Osteoblast (primary cell): ENCODE measurements at places on chromosomes 6 and 20. TPM values are rescaled to one million over a fixed set of nuclear protein-coding genes. Genes with fewer than 3 reads are reported as not detected.
A peak's percentile ranks its signal among the peaks of the same experiment; 100 is the strongest.

DNA sequence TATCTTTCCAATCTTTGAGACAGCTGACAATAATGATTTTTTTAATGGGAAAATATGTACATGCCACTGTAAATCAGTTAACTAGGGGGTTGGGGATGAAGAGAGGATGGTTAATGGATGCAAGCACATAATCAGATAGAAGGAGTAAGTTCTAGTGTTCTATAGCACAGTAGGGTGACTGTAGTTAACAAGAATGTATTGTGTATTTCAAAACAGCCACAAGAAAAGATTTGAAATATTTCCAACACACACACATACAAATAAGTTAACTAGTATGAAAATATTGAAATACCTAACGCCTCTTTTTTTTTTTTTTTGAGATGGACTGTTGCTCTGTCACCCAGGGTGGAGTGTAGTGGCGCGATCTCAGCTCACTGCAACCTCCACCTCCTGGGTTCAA lies 153.4 kb upstream of the SALL4 start:
- no peak for DNase-seq
- no peaks in the 10 kb centered on the region for H3K27me3 ChIP-seq
- H3K4me1 ChIP-seq = peaks cover 23% of the 10 kb centered on the region

GRCh38 chr6:90219209-90219985 lies 77.2 kb downstream of the BACH2 start:
- peak overlapping the region; percentile 63 for H3K4me3 ChIP-seq
- no peaks in the 10 kb centered on the region for H3K36me3 ChIP-seq
- no peaks in the 10 kb centered on the region for H3K27me3 ChIP-seq

DNA sequence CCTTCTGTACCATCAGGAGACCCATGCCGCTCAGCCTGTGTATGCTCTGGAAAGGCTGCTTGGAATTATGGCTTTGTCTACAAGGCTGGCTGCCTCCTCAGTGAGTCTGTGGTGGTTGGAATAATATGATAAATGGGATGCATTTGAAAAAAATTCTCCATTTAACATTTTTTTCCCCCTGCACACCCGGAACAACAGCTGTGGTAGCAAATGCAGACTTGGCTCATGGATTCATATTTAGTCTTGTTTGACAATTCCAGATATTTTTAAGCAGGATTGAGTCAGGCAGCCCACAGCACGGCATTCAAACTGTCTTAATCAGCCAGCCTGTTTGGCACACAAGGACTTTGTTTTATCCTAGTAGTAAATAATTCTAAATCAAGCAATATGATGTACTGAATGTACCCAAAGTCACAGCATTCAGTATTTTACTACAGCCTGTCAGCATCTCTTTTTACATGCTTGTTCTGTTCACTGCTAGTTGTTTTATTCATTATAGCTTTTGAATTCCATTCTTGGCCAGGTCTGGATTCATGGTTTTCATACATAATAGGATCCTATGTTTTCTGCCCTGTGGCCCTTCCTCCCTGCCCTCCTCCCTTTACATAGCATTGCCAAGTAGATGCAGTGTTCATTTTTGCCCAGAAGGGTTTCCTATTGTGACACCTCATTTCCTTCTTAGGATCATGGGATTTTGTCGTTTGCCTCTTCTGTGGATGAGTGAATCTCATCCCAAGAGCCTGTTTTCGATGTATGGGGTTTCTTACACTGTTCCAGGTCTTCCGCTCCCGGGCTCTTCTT lies 68.1 kb downstream of the LRRC1 start:
- DNase-seq = no peak
- no peaks in the 10 kb centered on the region for H3K27me3 ChIP-seq
- H3K4me3 ChIP-seq = no peak overlapping the region

SPATS1 gene
- not detected in 2 replicates for total RNA-seq

DNA sequence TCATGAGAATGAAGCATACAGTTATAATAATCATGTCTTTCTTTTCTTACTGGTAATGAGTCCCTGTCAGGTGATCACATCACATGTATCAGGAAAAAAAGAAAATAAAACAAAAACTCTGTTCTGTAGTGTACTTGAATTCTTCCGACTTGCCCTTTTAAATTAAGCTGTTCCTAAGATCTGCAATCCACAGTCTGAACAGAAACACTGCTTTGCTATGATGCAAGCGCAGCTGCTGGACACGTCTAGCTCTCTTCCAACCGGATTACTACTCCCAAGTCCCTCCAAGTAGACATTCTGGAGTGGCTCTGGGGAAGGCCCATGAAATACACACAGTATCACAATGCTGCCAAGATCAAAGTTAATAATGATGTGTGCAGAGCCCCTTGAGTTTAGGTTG lies 83.7 kb downstream of the FYN start:
- H3K4me1 ChIP-seq = peaks cover 26% of the 10 kb centered on the region
- DNase-seq = no peak
- H3K27ac ChIP-seq = no peak overlapping the region
- no peaks in the 10 kb centered on the region for H3K27me3 ChIP-seq
- no peaks in the 10 kb centered on the region for H3K36me3 ChIP-seq
- H3K4me3 ChIP-seq = no peak overlapping the region

DNA sequence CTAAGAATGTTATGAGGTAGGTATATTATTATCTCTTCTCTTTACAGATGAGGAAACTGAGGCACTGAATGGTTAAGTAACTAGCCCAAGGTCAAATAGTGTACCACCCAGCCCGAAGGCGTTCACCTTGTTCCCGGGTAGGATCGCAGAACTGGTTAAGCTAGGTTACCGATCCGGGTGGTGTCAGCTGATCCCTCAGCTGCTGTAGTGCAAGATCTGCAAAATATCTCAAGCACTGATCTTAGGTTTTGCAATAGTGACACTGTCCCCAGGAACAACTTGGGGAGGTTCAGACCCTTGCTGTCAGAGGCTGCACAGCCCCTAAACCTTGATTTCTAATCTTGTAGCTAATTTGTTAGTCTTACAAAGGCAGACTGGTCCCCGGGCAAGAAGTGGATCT lies 28.1 kb downstream of the SLC52A3 start:
- H3K4me3 ChIP-seq = no peak overlapping the region
- peaks cover 7% of the 10 kb centered on the region for H3K27me3 ChIP-seq
- H3K36me3 ChIP-seq = no peaks in the 10 kb centered on the region
- DNase-seq = no peak
- no peak overlapping the region for H3K27ac ChIP-seq

DNA sequence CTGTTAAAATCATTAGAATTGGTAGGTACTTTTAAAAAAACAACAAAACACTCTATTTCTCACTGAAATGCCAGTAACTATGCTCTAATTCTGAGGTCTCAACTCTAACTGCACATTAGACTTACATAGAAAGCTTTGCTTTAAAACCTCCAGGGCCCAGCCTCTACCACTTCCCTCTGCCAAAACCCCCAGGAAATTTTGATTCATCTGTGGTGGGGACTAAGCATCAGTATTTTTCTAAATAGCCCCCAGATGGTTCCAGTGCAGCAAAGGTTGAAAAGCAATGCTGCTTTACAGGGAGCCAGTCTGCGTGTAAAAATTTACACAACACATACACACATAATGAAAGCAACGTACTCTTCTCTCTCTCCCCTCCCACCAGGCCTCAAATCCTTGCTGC lies 3.8 kb downstream of the TBC1D32 start:
- H3K27me3 ChIP-seq = no peaks in the 10 kb centered on the region
- H3K27ac ChIP-seq = no peak overlapping the region
- H3K36me3 ChIP-seq = no peaks in the 10 kb centered on the region
- DNase-seq = no peak
- H3K4me1 ChIP-seq = peaks cover 9% of the 10 kb centered on the region

GRCh38 chr6:70396163-70396562 lies 17.1 kb upstream of the FAM135A start:
- H3K4me1 ChIP-seq = peaks cover 10% of the 10 kb centered on the region
- DNase-seq = no peak
- peaks cover 2% of the 10 kb centered on the region for H3K27me3 ChIP-seq
- no peak overlapping the region for H3K27ac ChIP-seq
- no peak overlapping the region for H3K4me3 ChIP-seq

- no peak overlapping the region for H3K27ac ChIP-seq
- DNase-seq = no peak
- no peak overlapping the region for H3K4me3 ChIP-seq
- peaks cover 34% of the 10 kb centered on the region for H3K4me1 ChIP-seq
- H3K36me3 ChIP-seq = peaks cover 44% of the 10 kb centered on the region
Measured at GRCh38 chr20:31681128-31681727, 41.4 kb downstream of the BCL2L1 start.

SIRPB1 gene
- total RNA-seq = 0.72 and 1.2 TPM in 2 replicates

DNA sequence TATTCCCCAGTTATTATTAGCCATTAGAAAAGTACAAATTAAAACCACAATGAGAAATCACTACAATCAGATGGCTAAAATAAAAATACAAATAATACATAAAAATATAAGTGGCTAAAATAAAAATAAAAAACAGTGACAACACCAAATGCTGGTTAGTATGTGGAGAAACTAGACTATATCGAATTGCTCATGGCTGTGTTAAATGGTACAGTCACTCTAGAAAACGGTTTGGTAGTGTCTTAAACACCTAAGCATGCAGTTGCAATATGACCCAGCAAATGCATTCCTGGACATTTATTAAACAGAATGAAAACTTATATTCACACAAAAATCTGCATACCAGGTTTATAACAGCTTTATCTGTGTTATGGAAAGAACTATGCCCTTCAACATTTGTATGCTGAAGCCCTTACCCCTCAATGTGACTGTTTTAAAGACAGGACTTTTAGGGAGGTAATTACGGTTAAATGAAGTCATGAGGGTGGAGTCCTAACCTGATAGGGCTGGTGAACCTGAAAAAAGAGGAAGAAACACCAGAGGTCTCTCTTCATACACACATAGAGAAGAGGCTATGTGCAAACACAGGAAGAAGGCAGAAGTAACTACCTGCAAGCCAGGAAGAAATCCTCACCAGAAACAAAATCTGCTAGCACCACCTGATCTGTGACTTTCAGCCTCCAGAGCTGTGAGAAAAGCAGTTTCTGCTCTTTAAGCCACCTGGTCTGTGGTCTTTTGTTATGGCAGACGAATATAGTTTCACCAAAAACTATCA lies 84.9 kb downstream of the ASCC3 start:
- peak; percentile 49 for DNase-seq
- H3K27ac ChIP-seq = no peak overlapping the region
- no peaks in the 10 kb centered on the region for H3K36me3 ChIP-seq

PPP1R3G gene
- total RNA-seq = 3.3 and 3.5 TPM in 2 replicates

DNA sequence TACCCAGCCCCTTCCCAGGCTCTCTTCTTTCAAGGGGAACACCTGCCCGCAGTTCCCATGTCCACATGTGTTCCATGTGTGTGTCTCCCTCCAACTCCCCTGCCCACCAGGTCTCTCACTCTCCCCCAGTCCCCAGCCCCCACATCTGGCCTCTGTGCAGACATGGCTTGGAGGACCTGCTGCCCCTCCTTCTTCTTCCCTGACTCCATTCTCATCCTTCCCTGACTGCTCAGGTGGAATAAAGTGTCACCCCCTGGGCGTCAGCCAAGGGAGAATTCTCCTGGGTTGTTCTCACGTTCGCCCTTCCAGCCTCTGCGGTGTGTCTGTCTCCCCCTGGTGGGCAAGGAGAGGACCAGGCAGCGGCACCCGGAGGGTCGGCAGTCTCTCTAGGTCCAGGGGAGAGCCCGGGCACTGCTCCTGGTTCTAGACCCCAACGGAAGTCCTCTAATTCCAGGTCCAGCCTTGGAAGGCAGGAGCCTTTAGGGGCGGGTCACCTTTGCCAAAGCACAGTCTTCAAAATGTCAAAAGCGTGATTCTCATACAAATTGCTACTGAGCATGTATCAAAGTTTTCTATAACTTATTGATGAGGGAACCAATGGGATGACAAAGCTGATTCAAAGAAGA lies 50.5 kb downstream of the EBF4 start:
- H3K4me3 ChIP-seq = no peak overlapping the region
- H3K4me1 ChIP-seq = no peaks in the 10 kb centered on the region
- peaks cover 39% of the 10 kb centered on the region for H3K27me3 ChIP-seq
